A549 treated with RU486 at 1 μM for 4 hours (cell line): ENCODE measurements at places on chromosomes 3 and 15. TPM values are rescaled to one million over a fixed set of nuclear protein-coding genes. Genes with fewer than 3 reads are reported as not detected.

NPAP1 gene
- not detected in 5 replicates for total RNA-seq

REC114 gene
- not detected in 5 replicates for total RNA-seq

LRRC57 gene
- total RNA-seq, result 11.1 to 11.6 TPM (median 11.5 TPM) in 5 replicates

GOLGA6L9 gene
- 2.3 to 3.1 TPM (median 3.0 TPM) in 5 replicates for total RNA-seq

HLTF gene
- total RNA-seq, result 7.0 to 21.3 TPM (median 18.0 TPM) in 5 replicates

ZBED2 gene
- total RNA-seq, result 0.13 to 0.43 TPM (median 0.35 TPM) in 5 replicates

C2CD4B gene
- total RNA-seq, result 0.09 to 0.16 TPM in 2 of 5 replicates, not detected in the others

DPPA4 gene
- total RNA-seq, result not detected in 5 replicates

GOLGA8R gene
- total RNA-seq, result 0.14 to 0.37 TPM (median 0.16 TPM) in 4 of 5 replicates, not detected in the other

CCR5 gene
- total RNA-seq, result not detected in 5 replicates

PSTPIP1 gene
- total RNA-seq, result not detected in 5 replicates

ADAMTS7 gene
- total RNA-seq, result 2.5 to 4.7 TPM (median 3.6 TPM) in 5 replicates

CD86 gene
- total RNA-seq, result not detected in 5 replicates

SLC12A1 gene
- not detected in 5 replicates for total RNA-seq

ARGFX gene
- total RNA-seq, result not detected in 5 replicates

CYP8B1 gene
- total RNA-seq, result not detected in 5 replicates

NUSAP1 gene
- total RNA-seq, result 69.7 to 89.0 TPM (median 73.1 TPM) in 5 replicates

GHRL gene
- not detected in 5 replicates for total RNA-seq

SH2D7 gene
- not detected in 5 replicates for total RNA-seq

SH3GL3 gene
- 0.46 to 0.96 TPM (median 0.57 TPM) in 5 replicates for total RNA-seq

DIPK2A gene
- 3.2 to 7.6 TPM (median 6.9 TPM) in 5 replicates for total RNA-seq

FOXP1 gene
- total RNA-seq, result 7.3 to 12.0 TPM (median 9.5 TPM) in 5 replicates

ERICH6 gene
- 0.05 TPM in 1 of 5 replicates, not detected in the others for total RNA-seq

MNS1 gene
- 2.1 to 4.3 TPM (median 3.2 TPM) in 5 replicates for total RNA-seq

OXSM gene
- 14.7 to 19.7 TPM (median 17.1 TPM) in 5 replicates for total RNA-seq

C15orf62 gene
- 0.05 to 0.10 TPM (median 0.07 TPM) in 4 of 5 replicates, not detected in the other for total RNA-seq

NOX5 gene
- 0.19 to 0.38 TPM (median 0.29 TPM) in 5 replicates for total RNA-seq

CPA3 gene
- total RNA-seq, result not detected in 5 replicates

GRK7 gene
- total RNA-seq, result 0.03 to 0.09 TPM in 2 of 5 replicates, not detected in the others

C2CD4A gene
- total RNA-seq, result 0.05 to 0.09 TPM (median 0.06 TPM) in 3 of 5 replicates, not detected in the others

CYP1A2 gene
- total RNA-seq, result not detected in 5 replicates

CLEC3B gene
- total RNA-seq, result 0.25 TPM in 1 of 5 replicates, not detected in the others

C3orf22 gene
- not detected in 5 replicates for total RNA-seq

PAQR5 gene
- 78.9 to 110 TPM (median 109 TPM) in 5 replicates for total RNA-seq

EXD1 gene
- total RNA-seq, result not detected in 5 replicates

CKMT1A gene
- total RNA-seq, result 1.6 to 4.0 TPM (median 2.8 TPM) in 5 replicates

CFAP100 gene
- not detected in 5 replicates for total RNA-seq

NR2E3 gene
- 0.14 to 0.29 TPM (median 0.19 TPM) in 4 of 5 replicates, not detected in the other for total RNA-seq

C15orf39 gene
- 23.6 to 35.3 TPM (median 33.7 TPM) in 5 replicates for total RNA-seq

PLA1A gene
- total RNA-seq, result 0.27 to 0.52 TPM (median 0.38 TPM) in 5 replicates

LTK gene
- total RNA-seq, result 0.09 to 0.13 TPM in 2 of 5 replicates, not detected in the others

SEC61A1 gene
- 109 to 127 TPM (median 124 TPM) in 5 replicates for total RNA-seq

ZNF619 gene
- 1.2 to 2.5 TPM (median 2.0 TPM) in 5 replicates for total RNA-seq

SIAH2 gene
- 15.3 to 21.5 TPM (median 19.7 TPM) in 5 replicates for total RNA-seq

IQCH gene
- 1.4 to 3.5 TPM (median 1.5 TPM) in 5 replicates for total RNA-seq

GRAMD1C gene
- 0.23 to 1.2 TPM (median 0.31 TPM) in 4 of 5 replicates, not detected in the other for total RNA-seq
